ENCODE measurements at places on chromosomes 5 and 9.

DNA sequence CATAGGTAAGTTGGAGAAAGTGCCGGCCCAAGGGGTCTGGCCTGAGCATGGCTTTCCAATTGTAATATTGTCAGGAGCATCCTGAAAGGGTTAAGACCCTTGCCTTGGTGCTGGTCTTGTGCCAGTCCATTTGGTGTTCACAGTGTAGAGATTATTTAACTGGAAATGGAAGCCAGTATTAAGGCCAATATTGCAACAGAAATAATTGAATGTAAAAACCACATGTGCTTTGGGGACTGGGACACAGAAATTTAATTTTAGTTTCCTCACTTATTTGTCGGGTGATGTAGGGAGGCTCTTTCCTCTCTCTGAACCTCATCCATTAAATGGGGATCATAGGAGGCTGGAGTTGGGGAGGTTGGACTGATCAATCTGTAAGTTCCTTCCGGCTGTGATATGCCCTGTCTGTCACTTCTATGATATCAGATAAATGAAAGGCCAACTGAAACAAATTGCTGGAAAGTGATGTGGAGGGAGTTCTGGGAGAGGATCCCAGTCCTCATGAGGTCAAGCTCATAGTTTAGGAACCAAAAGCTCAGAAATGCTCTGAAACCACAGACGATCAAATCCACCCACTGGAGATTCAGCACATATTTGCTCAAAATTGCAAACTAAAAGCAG is 54.8 kb upstream of the COL15A1 start:
- no peak for DNase-seq

GRCh38 chr5:68804343-68804742 is 289.5 kb upstream of the SLC30A5 start:
- no peak for DNase-seq

GRCh38 chr9:128805661-128806060 is 12.6 kb upstream of the ENDOG start:
- no peak for DNase-seq

DNA sequence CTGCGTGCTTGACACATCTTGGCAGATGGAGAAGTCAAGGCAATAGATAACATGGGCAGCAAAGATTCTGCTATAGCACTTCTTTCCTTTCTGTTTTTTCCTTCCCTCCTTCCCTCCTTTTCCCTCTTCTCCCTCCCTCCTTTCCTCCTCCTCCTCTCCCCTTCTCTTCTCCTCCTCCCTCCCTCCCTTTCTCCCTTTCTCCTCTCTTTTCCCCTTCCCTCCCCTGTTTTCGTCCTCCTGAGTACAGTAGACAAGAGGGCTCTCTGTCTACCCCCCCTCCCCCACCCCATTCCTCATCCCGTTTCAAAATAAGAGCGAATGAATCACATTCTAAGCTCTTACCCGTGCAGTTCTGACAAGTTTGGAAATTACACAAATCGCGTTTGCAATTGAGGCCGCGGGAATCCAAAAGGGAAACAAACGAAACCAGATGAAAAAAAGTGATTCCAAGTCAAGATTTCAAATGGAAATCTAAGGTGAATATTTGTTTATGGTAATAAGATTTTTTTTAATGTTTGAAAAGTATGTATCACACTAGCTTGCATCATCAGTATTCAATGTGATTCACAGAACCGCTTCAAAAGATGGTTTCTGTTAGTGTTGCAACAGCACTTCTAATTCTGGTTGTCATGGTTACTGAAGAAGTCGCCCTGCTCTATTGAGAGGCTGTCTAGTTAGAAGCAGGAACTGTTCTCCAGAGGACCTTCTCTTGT is 1.3 kb downstream of the NIM1K start:
- DNase-seq = peak; percentile 21

DNA sequence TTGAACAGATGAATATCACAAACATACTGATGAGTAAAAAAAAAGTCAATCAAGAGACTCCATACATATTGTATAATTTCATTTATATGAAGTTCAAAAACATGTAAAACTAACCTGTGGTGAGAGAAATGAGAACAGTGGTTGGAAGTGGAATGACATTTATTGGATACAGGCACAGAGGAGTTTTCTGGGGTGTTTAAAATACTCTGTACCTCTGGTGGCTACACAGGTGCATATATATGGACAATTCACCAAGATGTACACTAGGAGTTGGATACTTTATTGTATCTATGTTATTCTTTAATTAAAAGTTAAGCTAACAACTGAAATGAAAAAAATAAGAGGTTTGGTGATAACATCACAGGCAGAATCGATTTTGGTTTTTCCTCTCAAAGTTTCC is 14.1 kb downstream of the FOXD1 start:
- no peak for DNase-seq

DNA sequence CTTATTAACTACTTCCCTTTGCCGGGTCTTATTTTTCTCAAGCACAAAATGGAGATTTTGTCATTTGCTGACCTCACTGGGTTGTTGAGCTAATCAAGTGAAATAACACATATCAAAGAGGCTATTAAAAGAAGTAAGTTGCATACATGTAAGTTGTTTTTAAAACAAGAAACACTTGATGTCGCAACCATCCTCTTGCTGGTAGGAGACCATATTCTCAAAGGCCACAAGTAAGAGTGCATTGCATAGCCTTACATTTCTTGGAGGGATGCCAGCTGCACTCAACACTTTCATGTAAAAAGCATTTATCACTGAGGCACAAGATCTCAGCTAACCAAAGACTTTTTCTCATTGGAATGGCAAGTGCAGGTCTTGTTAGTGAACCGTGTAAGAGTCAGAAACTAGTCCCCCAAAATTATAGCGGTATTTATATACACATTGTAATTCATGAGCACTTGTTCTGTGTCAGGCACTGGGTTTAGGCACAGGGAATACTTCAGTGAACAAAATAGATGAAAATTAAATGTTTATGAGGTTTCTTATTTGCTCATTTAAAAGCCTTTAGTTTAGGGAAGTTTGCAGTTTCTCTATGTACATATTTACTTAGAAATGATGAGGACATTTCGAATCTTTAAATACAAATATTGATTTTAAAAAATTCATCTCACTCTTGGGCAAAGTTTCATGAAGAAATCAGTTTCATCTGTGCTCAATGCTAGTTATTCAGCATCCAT is 72.0 kb downstream of the ZFAND5 start:
- no peak for DNase-seq

DNA sequence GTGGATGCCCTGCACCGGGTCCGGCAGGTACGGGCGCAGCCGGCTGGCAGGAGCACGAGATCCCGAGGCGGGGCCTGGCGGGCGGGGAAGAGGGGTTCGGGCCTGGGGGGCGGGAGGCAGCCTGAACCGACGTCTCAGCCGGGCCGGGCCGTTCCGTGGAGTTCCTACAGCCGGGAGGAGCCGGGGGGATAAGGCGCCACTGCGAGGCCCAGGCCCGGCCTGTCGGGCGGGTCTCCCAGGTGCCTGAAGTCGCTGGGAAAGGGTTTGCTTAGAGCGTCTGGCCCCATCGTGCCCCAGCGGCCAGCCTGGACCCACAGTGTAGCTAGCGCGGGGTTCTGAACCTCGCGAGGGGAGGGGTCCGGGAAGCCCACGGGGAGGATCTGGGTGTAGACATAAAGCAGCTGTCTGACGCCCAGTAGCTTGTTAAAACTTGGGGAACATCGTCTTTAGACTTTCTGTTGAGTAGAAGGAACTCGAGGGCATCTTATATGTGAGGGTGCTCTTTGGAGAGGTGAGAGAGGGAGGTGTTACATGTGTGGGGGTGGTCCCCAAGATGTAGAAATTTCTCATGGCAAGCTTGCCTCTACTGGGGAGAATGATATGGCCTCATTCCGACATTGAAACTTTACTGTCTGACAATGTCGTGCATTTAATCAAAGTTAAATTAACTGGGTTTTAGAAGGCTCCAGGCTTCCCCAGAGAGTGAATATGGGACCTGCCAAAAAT is 524 bp downstream of the FUBP3 start:
- DNase-seq = no peak

- DNase-seq = no peak
These were observed 48.7 kb upstream of the NKD2 start for GRCh38 chr5:959581-960531.

GRCh38 chr5:14821100-14821845 is 50.3 kb downstream of the ANKH start:
- no peak for DNase-seq

DNA sequence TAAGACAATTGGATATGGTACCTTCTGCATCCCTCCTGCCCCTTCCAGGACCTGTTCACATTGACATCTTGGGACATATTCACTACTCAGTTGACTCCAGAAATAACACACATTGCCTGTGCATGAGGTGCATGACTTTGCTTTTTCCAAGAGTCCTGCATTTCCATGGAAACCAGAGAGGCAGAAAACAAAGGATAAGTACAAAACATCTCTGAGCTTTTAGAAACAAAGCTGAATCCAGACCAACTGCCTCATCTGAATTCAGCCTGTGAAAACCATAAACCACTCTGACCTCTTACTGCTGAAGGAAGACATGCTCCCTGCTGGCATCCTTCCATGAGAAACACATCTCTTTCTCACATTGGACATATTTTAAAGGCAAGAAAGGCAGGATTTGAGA is 695.1 kb downstream of the TAF11L14 start:
- DNase-seq = no peak

DNA sequence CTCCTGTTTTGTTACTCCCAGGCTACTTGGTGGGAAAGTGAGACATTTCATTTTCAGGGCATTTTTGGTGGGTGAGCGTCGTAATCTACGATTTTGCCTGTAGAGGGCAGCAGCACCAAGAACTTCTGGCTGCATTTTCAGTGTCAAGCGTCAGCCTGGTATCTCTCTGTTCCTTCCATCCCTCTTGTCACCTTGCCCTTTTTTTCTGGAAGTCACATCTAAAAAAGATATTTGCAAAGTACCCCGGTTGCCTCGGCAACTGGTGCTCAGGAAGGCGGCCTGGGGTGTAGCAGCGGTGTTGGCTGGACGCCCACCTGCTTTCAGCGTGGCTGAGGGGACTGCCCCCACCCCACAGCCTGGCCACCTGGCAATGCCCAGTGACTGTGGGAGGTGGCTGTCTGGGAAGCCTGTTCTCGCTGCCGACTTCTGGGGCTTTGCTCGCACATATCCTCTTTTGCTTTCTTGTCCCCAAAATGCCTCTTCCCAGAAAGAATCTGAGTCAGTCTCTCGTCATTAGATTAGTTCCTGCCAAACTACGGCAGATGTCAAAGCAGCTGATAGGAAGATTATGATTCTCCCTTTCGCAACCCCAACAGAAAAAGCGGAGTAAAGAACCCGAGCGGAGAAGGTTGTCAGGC is 84.5 kb downstream of the ACER2 start:
- DNase-seq = no peak

DNA sequence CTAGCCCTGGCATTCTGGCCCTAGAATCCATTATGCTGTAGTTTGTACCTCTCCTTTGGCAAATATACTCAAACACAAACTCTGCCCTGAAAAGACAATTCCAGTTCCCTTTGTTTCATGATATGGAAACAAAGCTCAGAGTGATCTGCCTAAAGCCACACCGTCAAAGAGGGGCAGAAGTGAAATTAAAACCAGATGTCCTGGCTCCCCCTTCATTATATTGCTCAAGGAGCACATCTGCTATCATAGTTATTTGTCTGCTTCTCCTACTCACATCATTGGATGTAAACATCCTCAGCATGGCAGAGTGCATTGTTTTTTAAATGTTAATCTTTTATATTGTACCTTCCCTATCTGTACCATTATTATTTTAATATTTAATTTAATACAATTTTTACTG is 266.7 kb upstream of the SMARCA2 start:
- no peak for DNase-seq

DNA sequence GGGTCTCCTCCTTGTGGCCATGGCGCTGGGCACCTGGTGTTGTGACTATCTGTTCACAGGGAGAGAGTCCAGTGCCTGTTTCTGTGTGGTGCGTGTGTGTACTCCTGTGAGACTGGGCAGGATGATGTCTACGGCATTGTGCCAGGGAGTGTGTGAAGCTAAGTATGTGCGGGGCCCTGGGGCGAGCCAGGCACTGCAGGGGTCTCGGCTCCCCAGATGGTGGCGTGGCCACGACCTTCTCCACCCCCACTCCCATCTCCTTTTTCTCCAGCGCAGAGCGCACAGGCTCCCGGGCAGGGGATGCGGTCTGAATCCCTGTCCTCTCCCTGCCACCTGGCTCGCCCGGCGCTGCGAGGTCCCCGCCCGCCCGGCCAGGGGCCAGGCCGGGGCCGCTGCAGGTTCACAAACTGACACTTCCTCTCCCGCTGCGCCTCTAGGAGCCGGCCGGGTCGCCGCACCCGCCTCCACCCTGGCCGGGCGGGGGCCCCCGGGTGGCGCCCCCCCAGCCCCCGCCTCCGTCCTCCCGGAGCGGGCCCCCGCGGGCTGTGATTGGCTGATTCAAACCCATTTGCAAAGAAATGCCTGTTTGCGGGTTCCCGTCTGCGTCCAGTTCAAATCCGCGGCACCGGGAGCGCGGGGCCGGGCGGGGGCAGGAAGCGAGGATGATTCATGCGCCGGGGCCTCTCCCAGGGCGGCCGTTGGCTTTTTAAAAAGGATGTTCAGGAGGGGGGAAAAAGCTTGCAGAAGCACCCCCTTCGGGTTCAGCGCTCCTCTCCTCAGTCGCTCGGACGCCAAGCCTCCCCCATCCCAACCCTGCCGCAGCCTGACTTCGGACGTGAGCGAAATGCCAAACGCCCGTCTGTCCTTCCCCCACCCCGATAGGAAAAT is 790 bp downstream of the PHF19 start:
- peak; percentile 85 for DNase-seq

DNA sequence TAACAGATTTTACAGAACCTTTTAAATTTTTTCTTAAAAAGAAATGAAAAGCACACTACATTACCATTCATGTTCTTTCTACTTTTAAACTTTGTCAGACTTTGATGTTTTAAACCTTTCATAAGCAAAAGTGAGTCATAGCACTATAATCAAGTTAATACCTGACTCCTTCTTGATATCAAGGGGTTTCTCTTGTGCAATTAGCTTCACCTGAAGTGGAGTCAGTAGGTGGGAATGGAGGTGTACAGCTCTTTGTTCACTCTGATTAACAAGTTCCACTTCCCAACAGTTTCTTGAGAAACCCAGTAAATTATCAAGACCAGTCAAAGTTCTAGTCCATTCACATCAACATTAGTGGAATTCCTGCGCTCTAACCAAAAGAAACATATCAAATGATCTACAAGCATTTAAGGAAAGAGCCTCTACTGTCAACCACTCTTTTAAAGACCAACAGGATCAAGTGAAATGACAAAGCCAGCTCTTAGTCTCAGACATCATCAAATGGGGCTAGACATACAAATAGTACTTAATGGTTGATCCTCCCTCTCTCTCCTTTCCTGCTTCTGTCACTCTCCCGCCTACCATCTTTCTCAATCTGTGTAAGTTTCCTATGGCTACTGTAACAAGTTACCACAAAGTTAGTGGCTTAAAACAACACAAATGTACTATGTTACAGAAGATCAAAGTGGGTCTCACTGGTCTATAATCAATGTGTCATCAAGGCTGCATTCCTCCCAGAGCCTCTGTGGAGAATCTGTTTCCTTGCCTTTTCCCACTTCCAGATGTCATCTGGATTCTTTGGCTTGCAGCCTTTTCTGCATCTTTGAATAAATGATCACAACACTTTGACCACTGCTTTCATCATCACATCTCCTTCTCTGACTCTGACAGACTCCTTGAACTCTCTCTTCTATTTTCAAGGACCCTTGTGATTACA is 68.0 kb downstream of the HINT1 start:
- no peak for DNase-seq

GRCh38 chr9:20243841-20244240 is 378.5 kb downstream of the MLLT3 start:
- DNase-seq = no peak

- no peak for DNase-seq
These were observed at the start of gene MAMDC4 for GRCh38 chr9:136851941-136852663. MAMDC4 (plus strand) TSS chr9:136852346; CDS start chr9:136852417, 71 bp downstream.

- DNase-seq = no peak
These were observed 27.3 kb downstream of the PUM3 start for GRCh38 chr9:2816476-2817141.

- DNase-seq = no peak
These were observed 497.5 kb upstream of the RGMB start for GRCh38 chr5:98275980-98276379.

GRCh38 chr5:116685931-116686330 is 111.3 kb upstream of the SEMA6A start:
- no peak for DNase-seq

All from activated T-cell treated with anti-CD3 and anti-CD28 coated beads for 48 hours (primary cell).